Gastroesophageal sphincter (tissue), 4 donors: ENCODE measurements at places on chromosomes 7 and 10.
A peak's percentile ranks its signal among the peaks of the same experiment; 100 is the strongest.

DNA sequence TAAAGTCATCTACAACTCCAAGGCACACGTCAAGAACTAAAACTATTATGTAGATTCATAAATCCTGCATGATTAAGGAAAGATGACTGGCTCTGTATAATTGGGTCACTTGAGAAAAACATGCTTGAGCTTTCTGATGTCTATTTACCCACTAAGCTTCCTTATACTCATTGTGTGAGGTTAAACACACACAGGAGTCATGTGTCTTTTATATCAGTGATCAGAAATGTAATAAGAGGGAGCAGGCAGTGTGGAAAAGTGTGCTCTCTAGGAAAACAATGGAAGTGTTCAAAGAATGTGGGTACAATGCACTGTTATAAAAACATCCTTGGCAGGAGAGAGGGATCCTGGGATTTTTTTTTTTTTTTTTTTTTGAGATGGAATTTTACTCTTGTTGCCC is 108.6 kb upstream of the ARID5B start:
- ATAC-seq: no peak

- no peak for ATAC-seq
Measured at GRCh38 chr10:12846718-12847117, 154.8 kb downstream of the CCDC3 start.

DNA sequence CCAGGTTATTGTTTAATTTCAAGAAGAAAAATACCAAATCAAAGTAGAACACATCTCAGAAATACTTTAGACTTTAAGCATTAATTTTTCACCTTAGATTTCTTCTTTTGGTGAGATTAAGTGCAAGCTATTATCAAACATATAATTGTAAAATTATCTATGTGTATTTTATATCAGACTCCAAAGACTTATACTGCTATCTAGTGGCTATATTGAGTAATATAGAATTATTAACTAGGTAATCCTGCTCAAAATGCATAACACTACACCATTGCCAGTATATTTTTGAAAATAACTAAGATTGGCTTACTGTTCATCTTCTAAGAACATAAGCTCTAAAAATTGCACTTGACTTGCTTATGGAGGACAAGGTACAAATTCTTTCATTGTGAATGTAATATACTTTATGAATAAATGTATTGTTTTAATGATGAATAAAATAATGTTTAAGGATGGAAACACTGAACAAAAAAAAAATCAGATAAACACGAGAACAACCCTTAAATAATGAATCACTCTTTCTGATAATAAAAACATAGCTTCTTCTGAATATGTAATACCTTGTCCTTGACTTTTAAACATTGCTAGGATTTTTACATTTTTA is 86.7 kb upstream of the GNAI1 start:
- ATAC-seq: no peak

DNA sequence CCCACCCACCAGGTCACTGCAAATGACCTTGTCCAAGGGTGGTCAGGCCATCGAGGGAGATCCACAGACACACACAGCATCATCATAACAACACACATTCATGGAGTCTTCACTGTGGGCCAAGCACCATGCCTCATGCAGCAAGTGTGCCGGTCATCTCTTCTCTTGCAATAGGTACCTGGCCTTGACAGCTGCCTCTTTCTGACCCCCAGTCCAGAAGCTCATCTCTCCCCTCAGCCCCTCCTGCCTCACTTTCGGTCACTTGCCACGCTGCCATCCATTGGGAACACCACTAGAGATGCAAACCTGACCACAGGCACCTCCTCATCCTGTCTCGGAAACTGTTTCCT is 75.9 kb downstream of the OAT start:
- ATAC-seq: no peak

DNA sequence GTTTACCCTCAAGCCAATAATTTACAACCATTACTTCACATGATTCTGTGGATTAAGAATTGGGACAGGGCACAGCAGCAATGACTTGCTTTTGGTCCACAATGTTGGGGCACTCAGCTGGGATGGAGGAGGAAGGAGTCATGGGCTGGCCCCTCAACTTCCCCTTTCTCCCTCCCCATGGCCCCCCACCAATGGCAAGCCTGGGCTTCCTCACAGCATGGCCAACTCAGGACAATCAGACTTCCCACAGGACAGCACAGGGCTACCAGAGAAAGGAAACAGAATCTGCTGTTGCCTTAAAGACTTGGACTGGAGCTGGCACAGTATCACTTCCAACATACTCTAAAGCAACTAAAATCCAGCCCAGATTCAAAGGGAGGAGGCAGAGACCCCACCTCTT is 160.7 kb downstream of the PTPN20 start:
- no peak for ATAC-seq

GRCh38 chr7:128879939-128880746 is 17.5 kb downstream of the ATP6V1F start:
- ATAC-seq: peak; percentile 72

GRCh38 chr7:116798232-116798631 is 64.2 kb upstream of the CAPZA2 start:
- ATAC-seq: no peak

DNA sequence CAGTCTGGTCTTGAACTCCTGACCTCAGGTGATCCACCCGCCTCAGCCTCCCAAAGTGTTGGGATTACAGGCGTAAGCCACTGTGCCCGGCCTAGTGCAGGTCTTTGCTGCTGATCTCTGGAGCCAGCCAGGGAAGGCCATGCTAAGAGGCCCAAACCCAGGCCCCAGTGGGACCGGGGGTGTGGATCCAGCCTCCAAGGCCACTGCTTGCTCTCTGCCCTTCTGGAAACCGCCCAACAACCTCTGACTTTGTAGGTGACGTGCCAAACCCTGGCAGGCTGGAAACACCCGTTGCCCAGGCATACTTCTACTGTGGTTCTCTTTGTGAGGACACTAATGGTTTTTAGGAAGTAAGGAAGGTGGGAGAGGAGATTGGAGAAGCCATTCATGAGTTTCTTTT is 83.5 kb upstream of the GNA12 start:
- ATAC-seq: no peak

- no peak for ATAC-seq
Measured at GRCh38 chr7:7718492-7718891, at the start of gene RPA3. TSS of gene RPA3 (minus strand) at chr7:7718607. CDS start at chr7:7640418, 78,189 bp downstream.

GRCh38 chr10:5949009-5949759 is 28.2 kb downstream of the IL15RA start:
- ATAC-seq: no peak

- no peak for ATAC-seq
Measured at GRCh38 chr7:24964191-24964590, 15.8 kb downstream of the OSBPL3 start.

GRCh38 chr7:121874298-121874697 is 1.3 kb downstream of the PTPRZ1 start:
- ATAC-seq: no peak

DNA sequence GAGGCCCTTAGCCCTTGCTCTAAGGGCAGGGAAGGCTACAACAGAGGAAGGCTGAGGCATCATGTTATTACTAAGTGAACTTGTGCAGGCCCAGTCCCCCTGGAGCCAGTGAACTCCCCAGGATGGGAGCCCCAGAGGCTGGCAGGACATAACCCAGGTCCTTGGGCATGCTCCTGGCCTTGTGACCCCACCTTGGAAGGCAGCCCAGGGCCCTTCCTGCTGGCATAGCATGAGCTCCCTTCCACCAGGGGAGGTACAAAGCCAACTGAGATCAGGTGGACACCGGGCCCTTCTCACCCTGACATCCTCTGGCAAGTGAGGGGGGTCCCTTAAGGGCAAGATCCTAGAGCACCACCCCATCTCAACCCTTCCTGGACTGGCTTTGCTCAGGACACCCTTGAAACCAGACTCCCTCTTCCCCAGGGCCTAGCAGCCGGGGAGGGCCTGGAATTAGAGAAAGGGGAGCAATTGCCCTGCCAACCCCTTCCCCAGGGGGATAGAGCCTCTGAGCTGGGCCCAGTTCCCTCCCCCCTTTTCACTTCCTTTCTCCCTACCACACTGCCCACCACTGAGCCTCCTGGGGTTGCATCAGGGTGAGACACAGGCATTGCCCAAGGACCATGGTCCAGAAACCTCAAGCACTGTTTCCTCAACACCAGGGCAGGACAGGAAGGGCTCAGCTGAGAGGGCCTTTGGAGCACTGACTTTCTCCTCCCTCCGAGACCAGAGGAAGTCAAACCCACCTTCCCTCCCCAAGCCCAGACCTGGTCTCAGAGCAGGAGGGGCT is 1.8 kb upstream of the VSIR start:
- no peak for ATAC-seq

- no peak for ATAC-seq
Measured at GRCh38 chr10:97771913-97772823, at the start of gene SFRP5. TSS of gene SFRP5 (minus strand) at chr10:97771999. CDS start at chr10:97771833, 166 bp downstream.

DNA sequence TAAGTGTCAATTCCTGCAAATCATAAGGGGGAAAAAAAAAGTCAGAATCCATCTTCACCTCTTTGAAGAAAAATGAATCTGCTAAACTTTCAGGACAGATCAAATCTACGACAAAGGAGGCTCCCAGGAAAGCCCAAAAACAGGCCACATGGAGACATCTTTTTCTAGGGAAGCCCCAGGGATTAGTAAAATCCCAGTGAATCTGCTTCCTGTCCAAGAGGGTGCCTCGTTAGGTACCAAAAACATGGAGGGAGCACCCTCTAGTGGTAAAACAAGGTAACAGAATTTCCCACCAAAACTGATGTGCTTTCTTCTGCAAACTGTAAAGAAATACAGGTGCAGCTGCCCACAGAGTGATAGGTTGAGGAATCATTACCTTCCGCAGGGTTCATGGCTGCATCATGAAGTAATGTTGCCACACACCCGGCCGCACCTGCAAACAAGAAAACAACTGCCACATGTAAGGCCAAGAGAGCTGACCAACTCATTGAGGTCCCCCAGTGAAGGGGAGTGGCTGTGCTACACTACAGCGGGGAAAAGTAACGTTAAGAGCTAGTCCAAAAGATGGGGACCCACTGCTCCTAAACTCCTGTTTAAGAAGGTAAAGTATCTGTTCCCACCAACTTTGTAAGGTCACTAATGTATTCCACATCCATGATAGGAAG is 7.9 kb downstream of the SLC25A28 start:
- ATAC-seq: peak; percentile 53

GRCh38 chr10:2866569-2866968 is 200.8 kb upstream of the PFKP start:
- no peak for ATAC-seq

DNA sequence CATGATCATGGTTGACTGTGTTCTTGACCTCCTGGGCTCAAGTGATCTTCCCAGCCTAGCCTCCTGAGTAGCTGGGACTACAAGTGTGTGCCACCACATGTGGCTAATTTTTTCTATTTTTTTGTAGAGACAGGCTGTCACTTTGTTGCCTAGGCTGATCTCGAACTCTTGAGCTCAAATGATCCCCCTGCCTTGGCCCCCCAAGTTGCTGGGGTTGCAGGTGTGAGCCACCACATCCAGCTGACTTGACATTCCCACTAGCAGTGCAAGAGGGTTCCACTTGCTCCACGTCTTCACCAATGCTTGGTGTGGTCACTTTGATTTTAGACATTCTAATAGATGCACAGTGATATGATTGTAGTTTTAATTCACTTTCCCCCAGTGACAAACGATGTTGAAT is 25.1 kb downstream of the CYP26A1 start:
- no peak for ATAC-seq

GRCh38 chr10:86918022-86918471 is 39.4 kb downstream of the MMRN2 start:
- ATAC-seq: peak; percentile 52

DNA sequence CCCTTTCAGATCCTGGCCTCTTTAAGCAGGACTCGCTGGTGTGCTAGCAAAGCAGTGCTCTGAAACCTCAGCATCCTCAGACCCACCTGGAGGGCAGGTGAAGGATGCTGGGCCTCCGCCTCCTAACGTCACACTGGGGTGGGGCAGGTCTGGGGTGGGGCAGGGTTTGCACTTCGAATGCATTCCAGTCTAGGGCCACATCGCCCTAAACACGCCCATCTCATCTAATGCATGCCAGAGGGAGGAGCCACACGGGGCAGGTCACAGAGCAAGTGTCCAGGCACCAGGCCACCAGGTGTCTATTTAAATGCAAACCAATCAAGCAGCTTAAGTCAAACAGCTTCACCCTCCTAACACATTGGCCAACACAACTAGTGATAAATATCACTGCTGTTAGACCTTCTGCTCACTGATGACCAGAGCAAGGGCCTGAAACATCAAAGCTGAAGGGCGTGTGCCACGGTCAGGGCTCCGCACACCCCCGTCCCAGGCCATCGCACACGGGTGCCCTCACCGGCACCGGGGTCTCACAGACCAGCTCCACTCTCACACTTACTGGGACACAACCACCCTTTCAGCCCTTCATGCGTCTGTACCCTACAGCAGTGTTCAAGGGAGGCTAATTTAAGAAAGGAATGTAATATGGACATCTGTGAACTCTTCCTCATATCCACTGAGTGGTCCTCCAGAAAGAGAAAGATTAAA is 47.1 kb downstream of the DIP2C start:
- no peak for ATAC-seq
